CD4-positive, CD25-positive, alpha-beta regulatory T cell (primary cell): ENCODE measurements at places on chromosomes 1 and 21. TPM values are rescaled to one million over a fixed set of nuclear protein-coding genes. Genes with fewer than 3 reads are reported as not detected.

- no peak overlapping the region for H3K27ac ChIP-seq
- no peaks in the 10 kb centered on the region for H3K4me1 ChIP-seq
- no peak overlapping the region for H3K4me3 ChIP-seq
- no peak for DNase-seq
- no peaks in the 10 kb centered on the region for H3K36me3 ChIP-seq
- H3K27me3 ChIP-seq, result no peaks in the 10 kb centered on the region
These were observed 986 bp upstream of the RNF186 start for GRCh38 chr1:19815801-19816736.

The FCRLB gene
- total RNA-seq, result not detected

GRCh38 chr1:81877940-81878339 lies 77.2 kb downstream of the ADGRL2 start:
- no peaks in the 10 kb centered on the region for H3K4me1 ChIP-seq
- no peak overlapping the region for H3K4me3 ChIP-seq
- H3K27me3 ChIP-seq, result no peaks in the 10 kb centered on the region
- DNase-seq, result no peak
- H3K27ac ChIP-seq, result no peak overlapping the region

The FNDC5 gene
- total RNA-seq, result not detected

GRCh38 chr1:25161981-25162380 lies 70.3 kb downstream of the SYF2 start:
- no peak overlapping the region for H3K27ac ChIP-seq

The HTR6 gene
- not detected for total RNA-seq

- no peak overlapping the region for H3K27ac ChIP-seq
- peaks cover 16% of the 10 kb centered on the region for H3K27me3 ChIP-seq
- H3K36me3 ChIP-seq, result no peaks in the 10 kb centered on the region
- no peak overlapping the region for H3K4me3 ChIP-seq
- DNase-seq, result no peak
- no peaks in the 10 kb centered on the region for H3K4me1 ChIP-seq
These were observed 96.1 kb upstream of the KCNA3 start for GRCh38 chr1:110770832-110771231.

GRCh38 chr1:196678510-196678884 lies 26.7 kb downstream of the CFH start:
- H3K27ac ChIP-seq, result no peak overlapping the region
- no peak overlapping the region for H3K4me3 ChIP-seq
- H3K4me1 ChIP-seq, result no peaks in the 10 kb centered on the region
- H3K36me3 ChIP-seq, result no peaks in the 10 kb centered on the region
- H3K27me3 ChIP-seq, result no peaks in the 10 kb centered on the region

- no peak for DNase-seq
- no peak overlapping the region for H3K4me3 ChIP-seq
- H3K36me3 ChIP-seq, result no peaks in the 10 kb centered on the region
- H3K27ac ChIP-seq, result no peak overlapping the region
- no peaks in the 10 kb centered on the region for H3K4me1 ChIP-seq
These were observed 7.9 kb upstream of the AK5 start for GRCh38 chr1:77273891-77274290.

The USH2A gene
- not detected for total RNA-seq

DNA sequence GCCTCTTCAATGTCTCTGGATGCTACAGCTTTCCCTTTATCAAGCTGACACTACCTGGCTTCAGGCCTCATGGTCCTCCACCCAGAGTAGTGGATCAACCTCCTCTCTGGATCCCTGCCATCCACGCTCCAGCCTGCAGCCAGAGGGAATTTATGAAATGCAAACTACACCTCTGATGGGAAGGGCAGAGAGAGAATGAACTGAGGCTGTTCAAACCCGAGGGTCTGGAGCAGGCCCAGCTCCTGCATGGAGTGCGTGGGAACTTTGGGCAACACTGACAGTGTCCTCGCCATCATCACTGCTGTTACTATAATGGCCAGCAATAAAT lies 157.8 kb downstream of the TRABD2B start:
- H3K4me3 ChIP-seq, result no peak overlapping the region
- H3K36me3 ChIP-seq, result no peaks in the 10 kb centered on the region
- H3K27ac ChIP-seq, result no peak overlapping the region
- no peak for DNase-seq

DNA sequence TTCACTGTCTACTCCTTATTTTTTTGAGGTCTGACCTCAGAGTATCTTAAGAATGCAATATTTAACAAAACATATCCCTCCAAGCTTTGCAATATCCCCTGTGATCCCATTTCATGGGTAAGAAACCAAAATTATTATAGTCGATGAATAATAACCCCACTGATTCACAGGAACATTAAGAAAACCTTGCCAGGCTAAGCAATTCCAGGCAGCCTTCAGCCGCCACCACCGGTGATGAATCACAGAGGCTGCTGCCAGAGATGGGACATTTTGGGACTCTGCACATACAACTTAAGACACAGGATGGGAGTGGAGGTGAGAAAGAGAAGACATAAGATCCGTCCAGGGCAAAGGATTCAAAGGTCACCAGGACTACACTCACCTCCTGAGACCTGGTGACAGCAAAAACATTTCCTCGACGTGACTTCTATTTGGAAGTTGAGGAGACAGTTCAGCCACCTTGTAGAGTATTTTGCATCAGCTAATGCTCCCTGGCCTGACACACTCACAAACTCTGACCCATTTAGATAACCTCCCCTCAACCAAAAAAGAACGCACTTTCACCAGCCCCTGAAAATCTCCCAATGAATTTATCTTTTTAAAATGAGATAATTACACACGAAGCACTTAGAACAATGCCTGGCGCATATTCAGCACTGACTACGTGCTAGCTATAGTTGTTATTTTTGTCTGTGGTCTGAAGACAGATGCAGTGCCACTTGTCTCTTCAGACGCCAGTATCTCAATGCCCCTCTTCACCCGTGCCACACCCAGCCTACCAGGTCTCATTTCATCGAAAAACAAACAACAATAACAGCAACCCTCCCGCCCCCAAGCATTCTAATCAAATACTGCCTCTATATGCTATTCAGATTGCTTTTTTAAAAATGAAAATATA lies 17.8 kb upstream of the OVAAL start:
- no peak overlapping the region for H3K27ac ChIP-seq
- no peak overlapping the region for H3K4me3 ChIP-seq
- no peaks in the 10 kb centered on the region for H3K36me3 ChIP-seq
- DNase-seq, result no peak
- peaks cover 13% of the 10 kb centered on the region for H3K27me3 ChIP-seq

The RAB7B gene
- total RNA-seq, result not detected

The OR10T2 gene
- not detected for total RNA-seq

DNA sequence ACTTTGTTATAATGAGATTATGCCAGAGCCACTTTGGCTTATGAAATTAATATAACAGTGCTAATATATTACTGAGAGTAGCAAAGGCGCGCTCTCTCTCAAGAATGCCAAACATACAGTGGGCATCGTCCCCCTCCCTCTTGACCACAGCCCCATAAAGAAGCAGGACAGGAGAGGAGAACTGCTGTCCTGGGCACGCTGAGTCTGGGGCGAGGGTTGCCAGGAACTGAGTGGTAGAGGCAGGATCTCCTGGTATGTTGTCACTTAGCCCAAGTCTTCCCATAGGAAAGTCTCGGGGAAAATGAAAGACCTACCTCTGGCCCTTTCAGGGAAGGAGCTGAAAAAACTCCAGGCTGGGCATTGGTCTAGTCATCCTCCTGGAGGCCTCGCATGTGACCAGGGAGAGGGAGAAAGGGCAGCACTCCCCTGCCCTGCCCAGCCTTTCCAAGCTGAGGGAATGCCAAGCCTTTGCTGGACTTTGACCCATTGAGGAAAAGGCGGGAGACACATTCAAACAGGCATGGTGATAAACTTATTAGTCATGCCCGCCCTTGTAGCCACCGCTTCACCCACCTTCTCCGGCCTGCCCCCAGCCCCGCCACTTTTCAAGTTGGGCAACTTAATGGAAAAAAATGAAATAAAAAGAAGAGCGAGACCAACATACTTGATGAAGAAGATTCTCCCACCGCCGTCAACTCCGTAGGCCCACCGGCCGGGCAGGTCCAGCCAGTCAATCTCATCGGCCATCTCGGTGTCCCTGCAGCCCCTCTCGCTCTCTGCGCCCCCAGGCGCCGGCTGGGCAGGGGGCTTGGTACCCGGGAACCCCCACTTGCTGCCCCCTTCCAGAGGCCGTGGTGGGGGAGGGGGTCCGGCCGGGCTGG lies 17.4 kb upstream of the PLEKHA6 start:
- H3K4me3 ChIP-seq, result no peak overlapping the region
- H3K36me3 ChIP-seq, result no peaks in the 10 kb centered on the region
- peaks cover 14% of the 10 kb centered on the region for H3K4me1 ChIP-seq
- H3K27me3 ChIP-seq, result peaks cover 40% of the 10 kb centered on the region
- no peak for DNase-seq

DNA sequence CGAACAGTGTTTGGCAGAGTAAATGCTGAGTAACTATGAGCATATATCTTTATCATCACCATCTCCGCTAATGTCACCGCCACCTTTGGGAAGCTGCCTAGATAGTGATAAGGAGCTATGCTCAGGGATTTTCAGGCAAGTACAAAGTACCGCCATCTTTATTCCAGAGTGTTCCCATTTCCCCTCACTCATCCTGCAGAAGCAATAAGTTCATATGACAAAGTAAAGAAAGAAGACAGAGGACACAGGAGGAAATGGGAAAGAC lies 89.6 kb downstream of the TGFBR3 start:
- no peak overlapping the region for H3K27ac ChIP-seq
- H3K36me3 ChIP-seq, result peaks cover 6% of the 10 kb centered on the region
- no peaks in the 10 kb centered on the region for H3K4me1 ChIP-seq
- no peak for DNase-seq

DNA sequence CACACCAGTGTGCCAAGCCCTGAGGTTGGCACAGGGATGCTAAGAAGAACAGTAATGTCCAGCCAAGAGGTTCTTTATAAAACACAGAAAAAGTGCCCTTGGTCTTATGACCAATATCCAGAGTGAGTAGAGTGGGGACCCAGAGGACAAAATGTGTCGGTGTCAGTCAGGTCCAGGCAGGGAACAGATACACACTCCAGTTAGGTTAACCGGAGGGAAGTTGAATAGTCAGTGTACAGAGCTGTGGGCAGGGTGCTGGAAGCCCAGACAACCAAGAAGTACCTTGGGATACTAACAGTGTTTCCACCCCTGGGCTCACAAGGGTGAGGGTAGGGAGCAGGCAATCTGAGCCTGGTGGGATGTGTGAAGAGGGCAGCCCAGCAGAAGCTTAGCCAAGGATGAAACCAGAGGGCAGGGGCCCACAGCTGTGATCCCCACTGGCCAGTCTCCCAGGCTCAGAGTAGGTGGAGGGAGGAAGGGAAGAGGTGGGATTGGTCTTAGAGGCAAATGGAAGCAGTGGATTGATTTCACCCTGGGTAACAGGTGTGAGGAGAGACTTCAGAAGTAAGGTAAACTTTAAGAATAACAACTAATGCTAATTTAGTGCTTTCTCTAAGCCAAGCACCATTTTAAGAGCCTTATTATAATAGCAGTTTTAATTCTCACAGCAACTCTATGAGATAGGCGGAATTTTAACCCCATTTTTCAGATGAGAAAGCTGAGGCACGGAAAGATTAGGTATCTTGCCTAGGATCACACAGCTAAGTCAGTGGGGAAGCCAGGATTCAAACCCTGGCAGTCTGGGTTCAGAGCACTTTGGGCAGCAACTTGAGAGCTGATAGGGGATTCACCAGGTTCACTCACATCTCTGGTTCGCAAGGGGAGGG lies 143.4 kb upstream of the HOOK1 start:
- H3K4me1 ChIP-seq, result no peaks in the 10 kb centered on the region
- no peaks in the 10 kb centered on the region for H3K27me3 ChIP-seq
- H3K36me3 ChIP-seq, result no peaks in the 10 kb centered on the region
- H3K27ac ChIP-seq, result no peak overlapping the region
- DNase-seq, result no peak
- no peak overlapping the region for H3K4me3 ChIP-seq
